ENCODE measurements at places on chromosomes 2 and 18.

- DNase-seq: no peak
Measured at GRCh38 chr18:13022644-13023043, 31.5 kb downstream of the CEP192 start.

- DNase-seq: no peak
Measured at GRCh38 chr2:241794250-241794823, 14.7 kb upstream of the NEU4 start.

- no peak for DNase-seq
Measured at GRCh38 chr2:30601375-30601774, 154.3 kb downstream of the LCLAT1 start.

DNA sequence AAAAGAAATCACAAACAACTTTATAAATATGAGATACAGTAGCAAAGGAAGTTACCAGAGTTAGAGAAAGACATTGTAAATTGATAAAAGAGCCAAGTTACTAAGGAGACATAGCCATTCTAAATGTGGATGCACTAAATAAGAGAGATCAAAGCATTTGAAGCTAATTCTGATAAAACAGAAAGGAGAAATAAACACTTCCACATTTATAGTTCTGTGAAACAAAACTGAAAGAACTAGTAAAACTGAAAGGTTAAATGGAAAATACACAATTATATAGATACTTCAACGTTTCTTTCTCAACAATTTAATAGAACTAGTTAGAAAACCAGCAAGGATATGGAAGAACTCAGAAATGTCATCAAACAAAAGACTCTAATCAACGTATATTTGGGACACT is 309.0 kb upstream of the CDH2 start:
- no peak for DNase-seq

- DNase-seq: no peak
Measured at GRCh38 chr2:108910541-108911396, 78.3 kb downstream of the EDAR start.

DNA sequence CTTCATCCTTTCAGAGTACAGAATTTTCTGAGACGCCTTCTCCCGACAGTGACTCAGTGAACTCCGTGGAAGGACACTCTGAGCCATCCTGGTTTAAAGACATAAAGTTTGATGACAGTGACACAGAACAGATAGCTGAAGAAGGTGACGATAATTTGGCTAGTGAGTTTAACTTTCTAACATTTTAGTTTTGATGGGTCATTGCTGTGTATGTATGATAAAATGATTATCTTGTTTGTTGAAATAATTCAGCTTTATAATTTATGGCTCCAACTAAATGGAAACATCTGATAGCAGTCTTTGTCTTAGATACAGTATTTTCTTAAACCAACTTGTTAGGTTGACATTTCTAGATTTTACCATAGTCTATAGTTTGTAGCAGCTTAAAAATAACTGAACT is 38.1 kb downstream of the PIKFYVE start:
- no peak for DNase-seq

DNA sequence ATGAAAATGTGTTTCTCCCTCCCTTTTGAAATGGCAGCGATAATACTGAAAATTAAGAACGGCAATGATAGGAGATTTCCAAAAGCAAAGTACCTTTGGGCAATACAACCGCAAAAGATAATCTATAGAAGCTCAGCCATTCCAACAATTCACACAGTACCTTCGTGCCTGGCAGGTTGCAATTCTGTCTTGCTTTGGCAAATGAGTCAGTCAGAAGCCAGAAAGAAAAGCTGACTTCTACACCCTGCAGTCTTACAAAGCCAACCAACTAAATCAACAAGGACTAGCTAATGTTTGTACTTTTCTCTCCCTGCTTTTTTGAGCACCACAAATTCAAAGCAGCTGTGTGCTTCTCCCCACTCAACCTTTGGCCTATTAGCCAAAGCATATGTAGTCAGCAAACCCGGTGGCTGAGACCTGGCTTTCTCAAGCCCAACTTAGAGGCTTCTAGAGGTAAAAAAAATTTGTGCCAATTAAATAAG is 25.7 kb upstream of the ID2 start:
- DNase-seq: no peak

- DNase-seq: no peak
Measured at GRCh38 chr18:48773821-48774220, 176.9 kb downstream of the SMAD7 start.

DNA sequence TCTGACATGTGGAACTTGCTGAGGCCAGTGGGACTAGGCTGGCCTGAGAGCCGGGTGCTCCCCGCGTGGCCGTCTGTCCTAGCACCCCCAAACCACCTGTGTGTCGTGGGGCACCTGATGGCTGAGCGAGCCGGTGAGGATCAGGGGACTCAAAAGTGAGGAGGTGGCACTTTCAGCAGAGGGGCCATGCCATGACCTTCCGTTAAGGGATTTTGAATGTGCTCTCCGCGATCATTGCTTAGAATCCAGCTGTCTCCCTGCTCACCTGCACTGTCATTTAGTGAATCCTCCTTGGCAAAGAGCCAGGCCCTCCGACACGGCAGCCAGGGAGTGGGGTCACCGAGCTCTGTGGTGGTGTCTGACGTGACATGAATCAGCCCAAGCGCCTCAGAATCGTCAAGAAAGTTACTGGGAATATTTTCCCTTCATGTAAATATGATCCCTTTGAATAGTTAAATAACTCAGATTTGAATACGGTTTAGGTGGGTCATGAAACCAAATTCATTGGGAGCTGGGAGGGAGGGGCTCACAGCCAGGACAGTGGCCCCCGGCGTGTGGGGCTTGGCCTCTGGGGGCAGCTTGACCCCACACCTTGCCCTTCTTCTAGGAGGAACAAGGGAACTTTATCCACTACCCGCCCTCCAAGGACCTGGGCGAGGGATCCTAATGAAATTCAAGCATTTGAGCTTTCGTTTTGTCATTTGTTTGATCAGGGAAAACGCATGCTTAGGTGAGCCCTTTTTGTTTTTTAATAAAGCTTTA is 9.5 kb downstream of the NFATC1 start:
- DNase-seq: no peak

GRCh38 chr2:218419630-218420216 is 800 bp downstream of the VIL1 start:
- DNase-seq: no peak

DNA sequence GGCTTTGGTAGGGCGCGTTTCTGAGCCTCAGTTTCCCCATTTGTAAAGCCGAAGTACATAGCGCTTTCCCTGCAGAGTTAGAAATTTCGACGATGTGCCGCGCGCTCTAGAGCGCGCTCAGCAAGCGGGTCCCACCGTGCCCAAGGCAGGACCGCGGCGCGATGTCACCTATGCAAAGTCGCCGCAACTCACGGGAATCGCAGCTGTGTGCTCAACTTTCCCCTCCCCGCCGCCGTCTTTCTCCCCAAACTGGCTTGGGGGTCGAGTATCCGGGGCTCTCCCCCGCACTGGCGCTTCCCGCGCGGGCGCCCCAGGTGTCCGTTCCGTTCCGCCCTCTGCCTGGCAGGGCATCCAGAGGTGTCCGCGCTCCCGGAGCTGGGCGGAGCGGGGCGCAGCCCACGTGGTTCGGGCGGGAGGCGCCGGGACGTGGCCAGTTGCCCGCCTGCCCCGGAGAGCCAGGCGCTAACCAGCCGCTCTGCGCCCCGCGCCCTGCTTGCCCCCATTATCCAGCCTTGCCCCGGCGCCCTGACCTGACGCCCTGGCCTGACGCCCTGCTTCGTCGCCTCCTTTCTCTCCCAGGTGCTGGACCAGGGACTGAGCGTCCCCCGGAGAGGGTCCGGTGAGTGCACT is at the start of gene MLPH:
Gene MLPH, plus strand, starts transcription at position 433 of the 630 bp plus-strand sequence. CDS start 6,176 bp downstream, outside the sequence.
- no peak for DNase-seq

- DNase-seq: peak; percentile 75
Measured at GRCh38 chr2:217249121-217250012, 389.5 kb upstream of the TNP1 start.

DNA sequence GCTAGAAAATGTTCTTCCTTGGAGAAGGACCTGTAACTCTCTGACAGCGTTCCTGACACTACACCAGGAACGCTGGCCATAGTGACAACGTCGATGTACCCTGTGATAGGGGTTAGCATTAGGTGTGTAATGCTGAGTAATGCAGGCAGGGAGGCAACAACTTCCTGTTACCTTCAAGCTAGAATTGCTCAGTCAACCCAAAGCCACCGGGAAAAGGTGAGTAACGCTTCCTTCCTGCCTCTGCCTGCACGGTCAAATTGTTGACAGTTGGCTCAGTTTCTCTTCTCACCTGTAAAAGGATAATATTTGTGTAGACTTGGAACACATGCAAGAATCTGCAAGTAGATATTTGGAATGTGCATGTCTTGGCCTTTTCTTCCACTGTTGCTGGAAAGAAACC is 12.7 kb downstream of the FAM110C start:
- DNase-seq: no peak

GRCh38 chr2:88707003-88707402 is 15.5 kb downstream of the RPIA start:
- no peak for DNase-seq

DNA sequence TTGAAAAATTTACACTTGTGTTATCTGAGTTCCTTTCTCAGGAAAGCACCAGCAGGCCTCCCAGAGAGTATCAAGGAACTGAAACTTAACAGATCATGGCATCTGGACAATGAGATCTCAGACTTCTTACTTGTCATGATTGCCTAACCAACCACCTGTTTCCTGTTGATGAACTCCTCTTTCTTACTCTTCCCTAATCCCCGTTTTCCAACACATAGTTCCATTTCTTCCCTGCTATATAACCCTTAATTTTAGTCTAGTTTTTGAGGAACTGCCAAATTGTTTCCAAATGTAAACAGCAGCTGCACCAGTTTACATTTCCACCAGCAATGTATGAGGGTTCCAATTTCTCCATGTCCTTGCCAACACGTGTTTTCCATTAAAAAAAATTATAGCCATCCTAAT is 6.1 kb upstream of the FAM171B start:
- peak; percentile 27 for DNase-seq

DNA sequence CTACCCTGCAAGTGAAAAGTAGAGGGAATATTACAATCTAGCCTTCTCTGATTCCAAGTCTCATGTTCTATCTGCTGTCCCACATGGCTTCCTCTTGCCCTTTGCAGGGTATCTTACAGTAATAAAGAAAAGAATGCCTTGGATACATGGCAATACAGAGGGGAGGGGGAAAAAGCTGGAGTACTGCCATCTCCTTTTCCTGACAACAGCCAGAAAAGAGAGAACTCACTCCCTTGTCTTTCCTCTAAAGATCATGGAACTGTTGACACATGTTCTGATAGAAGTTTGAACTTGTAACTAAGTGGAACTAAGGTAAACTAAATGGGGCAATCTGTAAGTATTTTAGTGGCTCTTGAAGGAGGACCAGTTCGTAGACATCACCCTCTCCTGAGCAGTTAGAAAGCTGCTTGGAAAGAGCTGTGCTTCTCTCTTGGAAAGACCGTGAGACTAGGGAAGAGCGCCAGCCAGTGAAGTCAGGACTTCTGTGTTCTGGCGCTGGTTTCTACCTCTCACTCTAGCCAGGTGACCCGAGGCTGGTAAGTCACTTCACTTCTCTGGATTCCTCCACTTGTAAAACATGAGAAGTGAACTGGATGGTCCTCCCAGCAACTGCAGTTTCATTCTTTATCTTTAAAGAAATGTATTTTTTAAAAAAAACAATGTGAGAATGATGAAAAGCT is 242.3 kb upstream of the FOSL2 start:
- DNase-seq: peak; percentile 72

DNA sequence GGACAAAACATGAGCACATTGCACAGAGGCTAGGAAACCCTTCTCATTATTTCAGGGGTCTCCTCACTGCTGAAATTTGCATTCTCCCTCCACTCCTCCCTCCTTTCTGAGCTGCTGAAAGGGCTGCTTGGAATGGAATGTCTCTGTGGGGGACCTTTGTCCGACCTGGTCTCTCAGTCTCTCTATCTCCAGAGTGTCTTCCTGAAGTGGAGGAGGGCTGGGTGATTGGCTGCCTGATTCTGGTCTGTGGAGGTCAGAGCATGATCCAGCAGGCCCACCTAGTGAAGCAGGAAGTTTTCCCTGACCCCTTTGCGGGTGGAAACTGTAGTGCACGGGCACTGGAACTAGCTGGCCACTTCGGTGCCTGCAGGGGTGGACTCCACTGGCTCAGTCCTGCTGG is 560.5 kb upstream of the HS6ST1 start:
- no peak for DNase-seq

DNA sequence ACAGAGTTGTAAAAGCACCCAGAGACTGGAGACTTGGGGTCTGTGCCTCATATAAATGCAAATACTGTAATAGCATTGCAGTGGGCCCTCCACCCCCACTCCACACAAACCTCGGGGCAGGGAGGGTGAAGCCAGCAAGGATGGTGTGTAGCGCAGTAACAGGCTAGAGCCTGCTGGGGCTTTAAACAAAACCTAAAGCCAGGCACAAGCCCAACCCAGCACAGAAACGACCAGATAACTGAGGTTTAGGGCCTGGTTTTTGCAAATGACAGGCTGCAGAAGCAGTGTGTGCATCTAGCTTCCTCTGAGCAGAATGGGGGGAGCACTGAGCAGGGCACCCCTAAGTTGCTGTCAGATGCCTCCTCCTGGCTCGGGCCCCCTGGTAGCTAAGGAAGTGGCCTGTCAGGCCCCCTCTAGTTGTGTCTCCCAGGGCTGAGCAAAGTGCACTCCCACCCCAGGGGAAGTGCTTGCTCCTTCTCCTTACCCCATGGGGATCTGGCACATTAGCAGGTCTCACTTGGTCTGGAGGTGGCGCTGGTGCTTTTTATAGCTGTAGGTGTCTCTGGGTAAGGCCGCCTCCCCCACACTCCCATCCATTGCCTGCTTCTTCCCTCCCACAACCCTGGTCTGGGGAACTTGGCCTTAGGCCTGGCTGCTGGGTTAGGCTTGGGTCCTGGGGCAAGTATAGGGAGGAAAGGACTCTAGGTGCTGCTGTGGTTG is 135.1 kb downstream of the CELF4 start:
- no peak for DNase-seq

GRCh38 chr2:237639052-237639835 is 11.9 kb downstream of the LRRFIP1 start:
- no peak for DNase-seq

DNA sequence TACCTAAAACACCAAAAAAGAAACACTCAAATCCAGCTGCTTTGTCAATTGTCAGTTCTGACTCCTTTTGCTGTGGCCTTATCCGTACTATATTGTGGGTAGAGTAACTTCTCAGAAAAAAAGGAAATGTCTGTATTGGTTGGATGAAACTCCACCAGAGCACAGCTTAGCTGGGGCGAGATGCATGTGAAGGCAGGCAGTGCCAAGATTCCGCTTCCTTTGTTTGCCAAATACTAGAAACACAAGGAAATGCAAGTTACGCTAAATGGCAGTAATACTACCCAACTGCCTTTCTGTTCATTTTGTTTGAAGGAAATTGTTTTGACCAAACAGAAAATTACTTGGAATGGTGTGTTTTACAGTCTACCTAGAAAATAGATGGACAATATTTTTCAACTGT is 10.0 kb downstream of the KLF11 start:
- DNase-seq: peak; percentile 85

Measured in muscle of leg (tissue), 16 donors.